ENCODE measurements at places on chromosomes 6 and 20. TPM values are rescaled to one million over a fixed set of nuclear protein-coding genes. Genes with fewer than 3 reads are reported as not detected.

- no peaks in the 10 kb centered on the region for H3K36me3 ChIP-seq
- H3K27ac ChIP-seq: no peak overlapping the region
- H3K27me3 ChIP-seq: no peaks in the 10 kb centered on the region
- H3K4me1 ChIP-seq: peaks cover 7% of the 10 kb centered on the region
- DNase-seq: no peak
Observed at GRCh38 chr20:10716855-10717254, 43.1 kb upstream of the JAG1 start.

GRCh38 chr20:40813029-40813431 lies 124.0 kb upstream of the MAFB start:
- H3K27me3 ChIP-seq: no peaks in the 10 kb centered on the region
- no peaks in the 10 kb centered on the region for H3K4me1 ChIP-seq
- no peak for DNase-seq
- H3K27ac ChIP-seq: no peak overlapping the region

DNA sequence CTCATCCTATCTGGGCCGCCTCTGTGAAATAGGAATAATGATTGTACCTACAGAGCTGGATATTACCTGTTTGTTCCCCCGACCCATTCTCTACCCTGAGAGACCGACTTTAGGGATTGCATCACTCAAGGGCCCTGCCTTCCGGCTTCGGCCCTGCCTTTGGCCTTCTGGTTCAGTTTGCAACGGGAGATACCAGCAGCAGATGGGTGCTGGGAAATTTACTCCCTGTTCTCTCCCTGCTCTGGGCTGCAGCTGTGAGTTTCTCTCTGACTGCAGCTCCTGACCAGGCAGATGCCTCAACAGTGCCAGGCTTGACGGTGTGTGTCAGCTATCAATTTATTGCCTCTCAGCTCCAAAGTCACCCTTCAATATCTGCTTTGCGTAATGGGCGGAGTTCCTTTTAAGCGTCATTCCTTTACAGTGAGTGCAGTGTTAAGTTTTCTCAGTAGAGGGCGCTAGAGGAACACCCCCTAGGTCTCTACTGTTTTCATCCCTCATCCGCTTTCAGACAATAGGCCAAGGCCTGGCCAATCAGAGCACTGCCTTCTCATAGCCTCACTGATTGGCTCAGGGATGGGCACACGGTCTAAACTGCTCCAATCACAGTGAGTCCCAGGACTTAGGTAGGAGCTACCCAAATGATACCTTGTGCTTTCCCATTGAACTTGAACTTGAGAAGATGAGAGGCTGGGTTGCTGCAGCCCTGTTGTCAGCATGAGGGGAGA lies 30.0 kb downstream of the KCNG1 start:
- H3K27ac ChIP-seq: no peak overlapping the region
- no peak overlapping the region for H3K4me3 ChIP-seq
- H3K27me3 ChIP-seq: no peaks in the 10 kb centered on the region
- H3K36me3 ChIP-seq: no peaks in the 10 kb centered on the region

GRCh38 chr6:17281497-17282481 lies 628 bp downstream of the RBM24 start:
- H3K4me1 ChIP-seq: peaks cover 37% of the 10 kb centered on the region
- peak; percentile 68 for DNase-seq
- H3K27me3 ChIP-seq: no peaks in the 10 kb centered on the region
- peak overlapping the region; percentile 87 for H3K4me3 ChIP-seq

- H3K4me1 ChIP-seq: peaks cover 8% of the 10 kb centered on the region
- no peak overlapping the region for H3K4me3 ChIP-seq
- no peak overlapping the region for H3K27ac ChIP-seq
Observed at GRCh38 chr6:89239338-89239737, 22.2 kb upstream of the GABRR1 start.

The KIF25 gene
- 0.50 TPM for polyA plus RNA-seq

The LAMP5 gene
- polyA plus RNA-seq: 0.80 TPM

The IRAK1BP1 gene
- polyA plus RNA-seq: 0.46 TPM
